Astrocyte (in vitro differentiated cells and primary cell): ENCODE measurements at places on chromosomes 4 and X.

DNA sequence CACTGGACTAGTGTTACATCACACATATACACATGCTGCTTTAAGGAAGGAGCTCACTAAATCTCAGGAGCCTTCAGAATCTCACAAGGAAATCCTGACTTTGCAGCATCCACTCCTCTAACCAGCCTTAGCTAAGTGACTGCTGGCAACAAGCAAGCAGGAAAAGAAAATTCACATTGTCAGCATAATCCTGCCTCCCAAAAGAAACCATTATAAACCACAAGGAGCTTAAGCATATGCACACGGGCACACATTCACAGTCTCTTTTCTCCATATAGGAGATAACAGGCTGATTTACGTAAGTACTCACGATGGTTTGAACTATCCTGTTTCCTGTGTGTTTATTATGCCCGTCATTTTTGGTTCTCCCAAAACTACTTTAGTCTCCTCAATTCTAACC lies 136.3 kb downstream of the TMEM144 start:
- no peak for DNase-seq

DNA sequence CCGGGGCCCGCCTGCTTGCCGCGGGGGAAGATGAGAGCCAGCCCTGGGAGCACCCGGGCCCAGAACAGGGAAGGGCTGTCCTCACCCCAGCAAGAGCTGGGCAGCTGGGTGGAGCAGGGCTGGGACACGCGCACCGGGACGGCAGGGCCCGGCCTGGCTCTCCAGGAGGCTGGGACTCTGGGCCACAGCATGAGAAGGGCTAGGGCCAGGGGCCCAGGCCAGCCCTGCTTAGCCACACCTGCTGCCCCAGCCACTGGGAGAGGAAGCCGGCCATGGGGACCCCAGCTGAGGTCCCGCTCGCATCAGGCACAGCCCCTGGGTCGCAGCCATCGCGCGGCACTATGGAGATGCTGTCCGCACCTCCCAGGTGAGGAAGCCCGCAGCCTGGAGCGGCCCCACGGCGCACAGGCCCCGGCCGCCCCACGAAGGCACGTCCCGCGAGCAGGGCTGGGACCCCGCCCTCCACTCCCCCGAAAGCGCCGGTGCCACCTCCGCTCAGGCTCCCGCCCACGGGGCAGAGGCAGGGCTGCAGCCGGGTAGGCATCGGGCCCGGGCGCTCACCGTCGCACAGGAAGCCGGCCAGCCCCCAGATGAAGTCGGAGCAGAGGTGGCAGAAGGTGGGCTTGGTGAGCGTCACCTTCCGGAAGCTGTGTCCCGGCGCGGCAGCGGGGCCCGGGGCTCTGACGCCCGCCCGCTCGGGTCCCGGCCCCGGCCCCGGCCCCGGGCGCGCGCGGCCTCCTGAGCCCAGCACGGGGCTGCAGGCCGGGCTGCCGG lies 531 bp downstream of the DGKQ start:
- DNase-seq: no peak

GRCh38 chrX:14125462-14125861 lies 95.8 kb upstream of the GEMIN8 start:
- no peak for DNase-seq

- no peak for DNase-seq
These were observed 58.5 kb downstream of the TENM3 start for GRCh38 chr4:182301736-182302135.

- peak; percentile 26 for DNase-seq
These were observed 7.0 kb downstream of the MTM1 start for GRCh38 chrX:150575419-150575814.

DNA sequence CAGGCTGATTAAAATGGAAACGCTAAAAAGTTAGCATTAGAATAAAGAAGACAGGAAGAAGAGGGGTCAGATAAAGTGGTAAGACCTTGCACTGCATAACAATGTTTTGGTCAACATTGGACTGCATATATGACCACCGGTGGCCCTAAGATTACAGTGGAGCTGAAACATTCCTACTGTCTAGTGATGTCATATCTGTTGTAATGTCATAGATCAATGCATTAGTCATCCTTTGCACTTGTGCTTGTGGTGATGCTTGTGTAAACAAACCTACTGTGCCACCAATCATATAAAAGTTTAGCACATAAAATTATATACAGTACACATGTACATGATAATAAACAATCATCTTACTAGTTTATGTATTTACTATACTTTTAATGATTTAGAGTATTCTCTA lies 73.0 kb downstream of the TMEM165 start:
- peak; percentile 82 for DNase-seq

- peak; percentile 24 for DNase-seq
These were observed 270.1 kb downstream of the TMA16 start for GRCh38 chr4:163764569-163764968.

GRCh38 chrX:153387987-153388721 lies 13.0 kb downstream of the PNMA6E start:
- DNase-seq: no peak
